Neural progenitor cell (in vitro differentiated cells): ENCODE measurements at places on chromosomes 12 and 14.

GRCh38 chr14:104224506-104225277 is 86.3 kb downstream of the KIF26A start:
- DNase-seq: peak; percentile 73

GRCh38 chr12:7351177-7351576 is 47.3 kb downstream of the ACSM4 start:
- DNase-seq: no peak

- DNase-seq: no peak
Observed at GRCh38 chr12:121942145-121942718, 23.8 kb downstream of the CFAP251 start.

GRCh38 chr14:54533100-54533499 is 23.4 kb downstream of the CGRRF1 start:
- peak; percentile 43 for DNase-seq

GRCh38 chr12:70534466-70534865 is 102.8 kb downstream of the PTPRB start:
- no peak for DNase-seq

DNA sequence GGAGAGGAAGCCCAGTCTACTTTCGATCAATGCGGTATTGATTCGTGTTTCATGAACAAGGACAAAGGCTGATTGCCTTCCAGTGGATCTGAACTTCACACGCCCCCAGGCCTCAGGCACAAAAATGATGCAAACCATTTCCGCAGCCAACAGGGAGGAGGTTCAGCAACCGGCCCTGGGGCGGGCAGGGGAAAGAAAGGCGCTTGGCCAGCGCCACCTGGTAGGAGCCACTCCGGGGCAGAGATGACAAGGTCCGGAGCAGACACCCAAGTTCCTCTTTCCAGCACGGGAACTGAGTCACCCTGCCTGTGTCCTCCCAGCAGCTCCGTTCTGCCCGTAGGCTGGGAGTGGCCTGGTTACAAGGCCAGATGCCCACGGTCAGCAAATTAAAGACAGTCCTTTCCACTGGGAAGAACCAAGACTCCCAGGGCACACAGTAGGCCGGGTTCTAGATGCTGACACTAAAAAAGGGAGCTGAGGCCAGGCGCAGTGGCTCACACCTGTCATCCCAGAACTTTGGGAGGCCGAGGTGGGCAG is 136.3 kb downstream of the SCARB1 start:
- DNase-seq: no peak

DNA sequence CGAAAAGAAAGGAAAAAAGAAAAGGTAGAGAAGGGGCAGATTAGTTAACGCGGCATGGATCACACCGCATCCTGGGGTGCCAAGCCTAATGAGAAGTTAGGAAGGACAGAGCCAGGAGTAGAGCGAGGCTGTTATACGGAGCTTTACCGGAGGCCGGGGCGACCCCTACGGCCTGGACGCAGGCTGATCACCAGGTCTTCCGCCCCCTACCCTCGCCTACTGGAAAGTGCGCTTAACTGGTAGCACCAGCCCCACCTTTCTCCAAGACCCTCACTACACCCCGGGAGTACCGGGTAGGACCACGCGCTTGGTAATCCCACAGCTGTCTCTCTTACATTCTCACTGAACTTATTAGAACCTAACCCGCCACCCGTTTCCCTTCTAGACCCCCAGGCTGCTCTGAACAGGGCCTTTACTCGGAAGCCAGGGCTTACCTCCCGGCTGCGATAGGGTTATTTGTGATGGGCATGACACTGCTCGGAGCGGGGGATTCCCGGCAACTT is 33.8 kb downstream of the WBP11 start:
- peak; percentile 86 for DNase-seq

GRCh38 chr12:106174876-106175275 is 36.1 kb upstream of the NUAK1 start:
- DNase-seq: no peak

DNA sequence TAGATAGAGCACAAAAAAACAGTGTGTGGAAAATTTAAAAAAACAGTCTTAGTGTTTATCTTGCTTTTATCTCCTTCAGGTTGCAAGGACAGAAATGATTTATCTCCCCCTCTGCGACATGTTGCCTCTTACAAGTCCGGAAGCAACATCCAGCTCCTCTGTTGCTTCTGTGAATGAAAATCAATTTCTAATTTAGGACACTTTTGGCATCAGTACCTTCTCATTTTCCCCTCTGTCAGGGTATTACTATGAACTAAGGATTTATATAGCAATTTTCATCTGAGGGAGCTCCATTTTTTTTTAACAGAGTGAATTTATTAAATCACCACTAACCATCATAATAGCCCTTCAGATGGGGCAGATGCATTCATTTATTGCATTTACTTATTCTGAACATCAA is 116.6 kb upstream of the PLXNC1 start:
- DNase-seq: no peak

DNA sequence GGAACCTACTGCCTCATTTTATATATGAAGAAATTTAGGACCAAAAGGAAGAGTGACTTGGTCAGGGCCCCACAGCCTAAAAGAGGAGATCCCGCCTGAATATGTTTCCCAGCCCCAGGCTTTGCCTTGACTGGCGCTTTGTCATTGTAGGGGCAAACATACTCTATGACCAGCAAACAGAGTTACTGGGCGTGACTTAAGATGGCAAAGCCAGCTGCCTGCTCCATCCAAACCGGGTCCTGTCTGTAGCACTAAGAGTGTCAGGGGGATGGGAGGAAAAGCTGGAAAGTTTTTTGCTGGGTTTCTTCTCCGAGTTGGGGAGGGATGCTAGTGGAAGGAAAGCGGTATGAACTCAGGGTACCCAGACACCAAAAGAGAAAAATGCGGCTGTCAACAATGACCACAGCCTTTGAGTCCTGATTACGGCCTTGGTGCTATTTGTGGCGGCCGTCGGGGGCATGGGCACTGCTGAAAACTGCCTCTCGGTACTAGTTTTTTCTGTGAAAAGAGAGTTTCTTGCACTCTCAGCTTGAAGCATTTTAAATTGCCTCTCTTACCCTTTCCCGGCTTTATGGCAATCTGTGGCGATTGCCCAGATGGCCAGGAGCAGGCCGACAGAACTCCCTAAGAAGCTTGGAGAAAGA is 82.7 kb downstream of the PRIMA1 start:
- DNase-seq: no peak

DNA sequence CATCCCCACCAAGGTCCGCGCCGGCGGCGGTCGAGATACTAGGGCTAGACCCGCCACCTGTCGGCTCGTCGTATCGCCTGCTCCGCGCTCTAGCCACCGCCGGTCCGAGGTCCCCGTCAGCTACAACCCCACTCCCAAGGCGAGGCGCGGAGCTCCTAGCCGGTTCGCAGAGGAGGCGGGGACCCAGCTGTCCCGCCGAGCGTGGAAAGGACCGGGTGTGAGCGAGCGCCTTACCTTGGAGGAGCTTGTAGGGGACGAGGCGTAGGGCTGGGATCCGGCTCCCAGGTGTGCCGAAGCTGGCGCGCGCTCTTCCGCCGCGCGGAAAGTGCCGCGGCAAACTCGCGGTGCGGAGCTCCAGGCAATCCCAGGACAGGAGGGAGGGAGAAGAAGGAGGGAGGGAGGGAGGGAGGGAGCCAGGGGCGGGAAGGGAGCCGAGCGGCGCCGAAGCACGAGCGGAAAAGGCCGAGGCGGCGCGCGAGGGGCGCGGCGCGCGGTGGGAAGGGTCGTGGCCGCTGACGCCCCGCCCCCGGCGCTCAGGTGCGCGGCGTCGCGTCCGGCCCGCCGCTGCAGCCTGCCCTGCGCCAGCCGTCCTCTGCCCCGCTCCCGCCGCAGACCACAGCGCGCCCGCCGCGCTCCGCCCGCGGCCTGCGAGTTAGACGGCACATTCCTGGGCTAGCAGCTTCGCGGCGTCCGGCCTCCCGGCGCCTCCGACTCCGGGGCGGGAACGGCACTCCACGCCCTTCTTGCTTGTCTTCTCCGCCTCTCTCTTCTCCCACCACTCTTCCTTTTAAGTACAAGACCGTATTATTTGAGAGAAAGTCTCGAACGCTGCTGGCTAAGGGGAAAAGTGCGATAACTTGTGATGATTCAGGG is at the start of gene PAWR:
Gene PAWR, minus strand, starts transcription at position 327 of the 873 bp plus-strand sequence. CDS start 720 bp downstream, outside the sequence.
- DNase-seq: peak; percentile 95

GRCh38 chr14:100298551-100299237 is 7.5 kb downstream of the SLC25A29 start:
- DNase-seq: no peak

DNA sequence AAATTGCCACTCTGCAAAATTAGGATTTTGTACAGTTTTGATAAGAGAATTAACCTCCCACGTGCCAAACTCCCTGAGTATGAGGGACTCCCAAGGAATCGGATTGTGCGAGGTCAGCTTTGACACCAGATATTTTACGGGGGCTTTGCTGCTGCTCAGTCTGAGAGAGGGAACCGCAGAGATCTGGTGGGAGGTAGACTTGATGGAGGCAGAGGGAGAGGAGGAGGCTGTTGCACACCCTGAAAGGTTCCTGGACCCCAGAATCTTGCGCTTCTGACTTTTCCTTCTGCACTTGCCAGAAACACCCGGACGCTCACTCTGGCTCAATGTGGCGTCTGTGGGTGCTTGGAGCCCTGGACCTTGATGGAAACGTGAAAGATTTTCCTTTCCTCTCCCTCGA is 83.9 kb downstream of the PAPOLA start:
- no peak for DNase-seq

DNA sequence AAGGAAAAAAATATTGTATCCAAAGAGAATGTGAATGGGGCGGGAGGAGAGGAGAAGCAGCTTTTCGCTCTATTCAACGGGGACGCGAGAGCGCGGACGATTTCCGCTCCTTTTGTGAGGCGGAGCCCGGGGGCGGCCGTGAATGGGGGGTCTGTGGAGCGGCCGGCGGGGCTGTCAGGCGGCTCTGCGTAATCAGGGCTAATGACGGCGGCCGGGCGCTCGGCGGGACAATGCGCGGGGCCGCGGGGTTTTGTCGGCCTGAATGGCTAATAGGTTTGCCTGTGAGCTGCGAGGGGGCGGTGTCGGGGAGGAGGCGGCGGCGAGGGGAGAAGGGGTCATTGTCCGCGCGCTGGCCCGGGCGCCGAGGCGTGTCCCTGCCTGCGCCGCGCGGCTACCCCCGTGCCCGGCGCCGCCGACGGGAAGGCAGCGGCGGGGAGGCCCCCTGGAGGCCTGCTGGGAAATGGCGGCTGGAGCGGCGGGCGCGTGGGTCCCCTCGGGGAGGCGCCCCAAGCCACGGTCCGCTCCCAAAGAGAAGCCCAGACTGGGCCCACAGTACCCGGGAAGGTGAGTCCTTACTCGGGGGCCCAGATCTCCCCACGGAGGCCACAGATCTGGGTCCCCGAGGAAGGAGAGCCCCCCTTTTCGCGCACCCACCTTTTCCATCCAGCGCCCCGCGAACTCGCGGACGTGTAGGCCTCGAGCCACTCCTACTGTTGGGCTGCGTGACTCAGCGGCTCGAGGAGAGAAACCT is 6.0 kb downstream of the SIX6 start:
- DNase-seq: peak; percentile 97

DNA sequence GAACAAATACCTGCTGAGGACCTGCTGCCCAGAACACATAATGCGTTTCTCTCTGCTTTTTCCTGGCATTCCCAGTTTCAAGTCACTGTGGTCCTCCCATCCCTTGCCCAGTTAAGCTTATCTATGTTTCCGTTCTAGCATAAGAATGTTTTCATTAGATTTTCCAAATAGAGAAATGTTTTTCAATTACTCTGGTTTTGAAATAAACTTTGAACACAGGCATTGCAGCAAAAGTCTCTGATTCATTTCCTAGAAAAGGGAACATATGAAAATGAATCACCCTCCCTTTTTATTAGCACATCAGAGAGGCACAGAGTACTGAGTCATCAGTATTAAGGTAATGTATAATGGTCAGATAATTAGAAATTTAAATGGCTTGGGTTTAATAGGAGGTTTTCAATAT is 201.1 kb upstream of the TMEM260 start:
- no peak for DNase-seq

- peak; percentile 58 for DNase-seq
Observed at GRCh38 chr14:33551963-33552362, 398.9 kb downstream of the EGLN3 start.

DNA sequence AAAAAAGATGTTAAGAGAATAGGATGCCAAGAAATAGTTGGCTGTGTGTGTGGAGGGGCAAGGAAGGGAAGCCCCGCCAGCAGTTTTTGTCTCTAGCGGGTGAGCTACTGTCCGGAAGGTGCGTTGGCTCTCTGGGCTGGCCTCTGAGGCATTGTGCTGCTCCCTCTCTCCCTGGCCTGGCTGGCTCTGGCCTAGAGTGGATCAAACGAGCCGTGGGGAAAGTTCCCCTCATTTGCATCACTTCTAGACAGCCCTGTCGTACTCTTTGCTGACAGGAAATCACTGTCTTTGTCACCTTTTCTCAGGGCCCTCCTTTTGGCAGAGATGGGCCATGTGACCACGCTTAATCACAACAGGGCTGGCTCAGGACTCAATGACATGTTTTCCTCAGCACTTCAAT is 236.1 kb upstream of the NPAS3 start:
- peak; percentile 78 for DNase-seq

GRCh38 chr12:46470036-46470627 is 97.6 kb upstream of the SLC38A2 start:
- DNase-seq: no peak

- no peak for DNase-seq
Observed at GRCh38 chr14:76950055-76951020, 78.2 kb downstream of the IRF2BPL start.

DNA sequence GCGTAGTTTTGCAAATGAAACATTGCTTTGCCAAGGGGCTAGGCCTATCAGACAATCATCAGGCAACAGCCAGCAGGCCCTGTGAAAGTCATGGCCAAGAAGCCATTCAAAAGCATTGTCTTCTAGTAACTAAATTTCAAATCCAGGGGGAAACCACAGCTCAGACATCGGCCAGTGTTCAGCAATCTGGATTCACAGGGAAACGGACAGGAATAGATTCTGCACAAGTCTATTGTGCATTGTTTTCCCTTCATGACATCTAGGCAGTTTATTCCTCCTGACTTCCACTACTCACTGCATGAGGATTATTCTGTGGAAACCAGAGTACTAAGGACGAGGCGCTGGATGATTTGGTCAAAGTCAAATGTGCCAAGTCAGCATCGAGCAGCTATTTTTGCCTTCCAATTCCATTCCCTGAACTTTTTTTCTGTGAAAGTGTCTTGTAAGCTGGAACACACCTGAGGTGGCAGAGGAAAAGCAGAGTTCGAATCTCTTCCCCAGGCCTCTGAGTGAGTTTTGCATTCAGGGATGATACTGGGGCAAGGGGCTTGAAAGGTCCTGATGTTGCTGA is 75.4 kb downstream of the VCPKMT start:
- no peak for DNase-seq

GRCh38 chr12:4005851-4006430 is 132.7 kb upstream of the PARP11 start:
- no peak for DNase-seq
